OCI-LY7 (cell line): ENCODE measurements at places on chromosomes 2 and 18. TPM values are rescaled to one million over a fixed set of nuclear protein-coding genes. Genes with fewer than 3 reads are reported as not detected.

- DNase-seq: no peak
Observed at GRCh38 chr2:20620271-20620681, 30.6 kb downstream of the HS1BP3 start.

The NOSTRIN gene
- not detected in 2 replicates for total RNA-seq

The TRIM43 gene
- total RNA-seq: 0.46 TPM in 1 of 2 replicates, not detected in the other

GRCh38 chr2:124602759-124603158, 577.7 kb downstream of the CNTNAP5 start:
- no peak for DNase-seq

- DNase-seq: no peak
Observed at GRCh38 chr2:221422516-221423209, 149.4 kb downstream of the EPHA4 start.
